ENCODE measurements at places on chromosomes 16 and 17.

- DNase-seq, result no peak
These were observed 439.2 kb downstream of the CDH13 start for GRCh38 chr16:83066011-83066410.

GRCh38 chr17:83041305-83041704 lies 38.1 kb upstream of the METRNL start:
- DNase-seq, result no peak

DNA sequence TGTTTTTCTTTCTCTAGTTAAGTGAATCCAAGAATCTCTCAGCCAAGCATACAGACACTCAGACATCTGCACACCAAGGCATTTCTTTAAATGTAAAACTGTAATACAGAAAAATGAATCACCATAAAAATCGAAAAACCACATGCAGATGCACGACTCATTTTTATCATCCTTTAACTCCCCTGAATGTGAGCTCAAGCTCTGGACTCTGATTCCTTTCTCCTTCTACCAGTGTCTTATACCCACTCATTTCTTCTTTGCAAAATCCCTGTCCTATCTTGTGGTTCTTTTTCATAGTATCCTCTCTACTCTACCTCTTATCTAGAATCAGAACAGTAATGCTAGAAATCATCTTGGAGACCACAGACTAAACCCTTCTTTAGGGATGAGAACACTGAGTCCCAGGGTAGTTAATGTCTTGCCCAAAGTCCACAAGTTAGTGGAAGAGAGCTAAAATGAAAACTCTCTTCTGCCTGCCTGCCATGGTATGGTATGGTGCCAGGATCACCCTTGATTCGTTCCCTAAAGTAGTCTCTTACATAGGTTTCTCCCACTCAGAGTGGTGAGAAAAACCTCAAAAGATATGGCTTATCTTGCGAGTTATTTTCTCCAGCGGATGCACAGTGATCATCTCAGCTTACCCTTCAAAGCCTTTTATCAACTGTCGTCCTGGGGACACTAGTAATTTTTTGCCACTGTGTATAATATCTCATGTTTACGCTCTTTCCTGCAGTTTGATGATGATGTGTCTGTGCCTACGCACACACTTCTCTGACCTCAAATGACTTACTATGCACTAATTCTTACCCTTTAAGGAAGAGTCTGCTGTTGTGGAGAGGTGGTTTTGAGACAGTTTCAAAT lies 30.2 kb downstream of the BRD7 start:
- DNase-seq, result no peak

DNA sequence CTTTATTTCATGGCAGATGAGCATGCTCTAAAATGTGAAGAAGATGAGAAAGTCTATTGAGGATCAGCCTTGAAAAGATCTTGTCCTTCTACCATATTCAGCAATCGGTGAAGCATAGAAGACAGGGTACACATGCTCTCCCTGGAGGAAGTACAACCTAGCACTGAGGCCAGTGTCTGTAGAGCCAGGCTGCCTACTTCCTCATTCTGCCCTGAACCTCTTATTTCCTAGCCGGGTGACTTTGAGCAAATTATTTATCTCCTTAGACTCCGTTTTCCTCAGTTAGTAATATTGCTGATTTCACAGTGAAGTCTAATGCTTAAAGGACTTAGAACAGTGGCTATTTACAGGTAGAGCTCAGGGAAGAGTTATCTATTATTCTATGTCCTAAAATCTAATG lies 58.4 kb downstream of the TMEM100 start:
- DNase-seq, result no peak

DNA sequence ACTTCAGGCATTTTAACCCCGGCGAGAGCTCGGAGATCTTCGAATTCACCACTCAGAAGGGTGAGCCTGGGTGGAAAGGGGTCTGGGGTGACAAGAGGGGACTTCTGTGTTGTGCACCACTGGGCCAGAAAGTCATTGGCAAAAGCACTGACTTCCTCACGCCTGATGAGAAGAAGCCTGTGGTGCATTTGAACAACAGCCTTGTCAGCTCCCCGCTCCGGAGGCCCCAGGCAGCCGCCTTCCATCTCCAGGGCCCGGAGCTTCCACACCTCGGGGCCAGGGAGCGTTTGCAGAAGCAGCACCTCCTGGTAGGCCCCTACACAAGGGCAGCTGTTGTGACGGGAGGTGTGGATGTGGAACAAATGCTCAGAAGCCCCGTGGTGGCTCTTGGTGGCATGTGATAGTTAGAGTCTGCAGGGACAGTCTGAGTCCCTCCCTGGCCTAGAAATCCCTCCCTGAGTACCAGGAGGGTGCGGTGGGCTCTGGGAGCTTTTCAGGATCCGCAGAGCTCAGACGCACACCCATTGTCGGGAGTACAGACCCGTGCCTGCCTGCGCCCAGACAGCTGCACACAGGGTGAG lies 9.7 kb downstream of the CACNG1 start:
- DNase-seq, result no peak

DNA sequence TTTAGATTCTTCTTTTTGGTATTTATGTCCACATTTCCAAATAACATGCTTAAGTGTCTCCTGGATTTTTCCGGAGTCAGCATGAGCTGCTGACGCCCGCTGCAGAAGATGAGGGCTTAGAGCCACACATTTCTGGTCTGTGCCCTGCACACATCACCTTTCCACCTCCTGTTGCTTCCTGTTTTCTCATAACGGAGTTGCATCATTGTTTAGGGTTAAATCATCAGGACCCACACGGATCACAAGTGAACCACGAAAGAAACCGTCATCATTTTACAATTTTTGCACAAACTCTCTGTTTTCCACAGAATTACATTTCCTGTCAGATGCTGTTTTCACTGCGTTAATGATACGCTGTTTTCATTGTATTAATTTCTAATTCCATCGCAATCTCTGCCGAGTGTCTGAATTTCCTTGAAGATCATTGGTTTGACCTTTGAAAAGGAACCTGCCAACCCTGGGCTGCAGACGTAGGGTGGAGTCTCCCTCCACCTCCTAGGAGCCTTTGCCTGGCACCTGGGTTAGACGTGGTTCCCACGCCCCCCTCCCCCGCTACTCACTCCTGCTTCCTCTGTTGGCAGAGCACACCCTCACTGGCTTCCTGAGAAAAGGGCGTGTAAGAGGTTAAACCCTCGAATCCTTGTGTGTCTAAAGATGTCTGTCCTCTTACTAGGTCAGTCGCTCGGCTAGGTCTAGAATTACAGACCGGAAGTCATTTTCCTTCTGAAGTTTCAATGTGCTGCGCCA lies 68.2 kb downstream of the RNF213 start:
- DNase-seq, result no peak

GRCh38 chr16:84718-85406 lies 6.8 kb downstream of the MPG start:
- peak; percentile 23 for DNase-seq

- no peak for DNase-seq
These were observed 314.3 kb upstream of the DYNLRB2 start for GRCh38 chr16:80226499-80226898.

DNA sequence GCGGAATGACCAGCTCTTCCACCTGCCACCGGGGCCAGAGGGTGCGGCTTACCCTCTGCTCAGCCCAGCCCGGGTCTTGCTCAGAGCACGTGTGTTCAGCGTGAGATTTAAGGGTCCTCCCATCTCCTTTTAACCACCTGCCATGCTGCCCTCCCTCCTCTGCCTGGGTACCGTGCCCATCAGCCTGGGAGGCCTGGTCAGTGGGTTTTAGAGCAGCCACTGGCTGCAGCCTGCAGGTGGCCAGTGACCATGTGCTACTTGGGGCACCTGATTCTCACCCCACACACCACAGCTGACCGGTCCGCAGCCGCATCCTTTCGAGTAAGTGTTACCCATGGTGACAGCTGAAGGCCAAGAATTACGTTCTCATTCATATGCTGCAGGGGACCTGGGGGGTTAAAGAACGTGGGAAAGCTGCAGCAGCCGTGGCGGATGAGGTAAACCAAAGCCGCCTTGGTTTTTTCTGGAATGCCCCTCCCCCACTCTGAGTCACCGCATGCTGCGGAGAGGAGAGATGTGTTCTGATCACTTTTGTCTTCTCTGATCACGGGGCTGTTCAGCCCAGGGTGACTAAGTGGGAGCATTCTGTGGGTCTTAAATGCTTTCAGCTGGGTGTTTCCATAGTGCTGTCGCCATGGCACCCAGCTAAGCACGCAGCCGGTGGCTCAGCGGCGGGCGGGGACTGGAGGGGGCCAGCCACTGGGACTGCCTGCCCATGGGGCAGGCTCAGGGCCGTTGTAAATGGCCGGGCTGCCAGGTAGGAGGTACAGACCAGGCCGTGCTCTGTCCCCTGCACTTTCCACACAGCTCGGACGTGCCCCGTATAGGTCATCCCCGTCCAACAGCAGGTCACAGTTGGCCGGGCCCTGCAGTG lies 59.8 kb downstream of the BAIAP2 start:
- DNase-seq, result peak; percentile 91

DNA sequence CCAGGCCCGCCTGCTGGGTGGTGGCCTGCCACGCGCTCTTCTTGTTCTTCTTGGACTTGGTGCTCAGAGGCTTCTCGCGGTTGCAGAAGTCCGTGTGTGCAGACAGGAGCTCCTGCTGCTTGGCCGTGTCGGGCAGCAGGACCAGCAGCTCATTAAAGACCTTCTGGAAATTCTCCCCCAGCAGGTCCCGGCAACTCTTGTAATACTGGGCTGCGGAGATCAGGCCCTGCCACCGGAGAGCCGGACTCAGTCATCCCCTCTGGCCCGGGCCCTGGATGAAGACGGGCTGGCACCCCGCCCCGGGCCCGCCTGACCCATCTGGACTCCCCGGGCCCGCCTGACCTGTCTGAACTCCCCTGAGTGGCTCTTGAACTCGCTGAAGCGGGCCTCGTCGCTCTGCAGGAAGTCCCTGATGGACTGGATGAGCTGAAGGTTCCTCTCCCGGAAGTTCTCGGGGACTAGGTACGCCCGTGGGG lies 8.6 kb downstream of the SYNGR3 start:
- DNase-seq, result no peak

DNA sequence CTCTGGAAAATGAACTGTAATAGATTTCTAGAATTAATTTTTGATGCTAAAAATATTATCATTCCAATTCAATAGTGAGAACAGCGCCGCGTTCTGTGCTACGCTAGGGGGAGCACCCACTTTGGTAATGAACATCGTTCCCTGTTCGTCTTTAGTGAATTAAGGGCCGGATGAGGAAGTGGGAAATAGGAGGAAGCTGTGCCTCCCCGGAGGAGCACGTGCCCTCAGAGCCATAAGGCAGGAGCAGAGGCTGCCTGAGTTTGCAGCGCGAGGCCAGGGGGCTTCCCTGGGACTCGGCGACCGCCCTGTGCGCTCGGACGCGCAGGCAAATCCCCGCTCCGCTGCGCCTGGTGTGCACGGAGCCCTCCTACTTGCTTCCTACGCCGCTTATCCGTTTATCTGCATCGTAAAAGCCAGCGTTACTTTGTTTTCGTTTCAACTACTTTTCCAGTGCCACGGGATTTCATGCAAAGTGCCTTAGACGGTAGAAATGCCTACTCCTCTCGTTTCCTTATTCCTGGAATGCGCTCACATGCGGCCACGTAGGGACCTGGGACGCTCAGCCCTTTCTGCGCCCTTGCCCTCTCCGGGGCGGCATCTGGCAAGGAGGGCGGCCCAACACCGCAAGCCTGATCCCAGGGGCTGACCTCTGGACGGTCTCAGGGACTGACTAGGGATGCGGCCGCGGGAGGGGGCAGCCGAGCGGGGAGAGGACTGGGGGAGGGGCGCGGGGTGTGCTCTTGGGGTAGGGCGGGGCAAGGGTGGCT lies 76.4 kb downstream of the KCNJ12 start:
- DNase-seq, result peak; percentile 29

GRCh38 chr17:58367461-58367860 lies 15.5 kb upstream of the SUPT4H1 start:
- DNase-seq, result no peak

GRCh38 chr16:52680993-52681392 lies 134.1 kb upstream of the TOX3 start:
- DNase-seq, result no peak

DNA sequence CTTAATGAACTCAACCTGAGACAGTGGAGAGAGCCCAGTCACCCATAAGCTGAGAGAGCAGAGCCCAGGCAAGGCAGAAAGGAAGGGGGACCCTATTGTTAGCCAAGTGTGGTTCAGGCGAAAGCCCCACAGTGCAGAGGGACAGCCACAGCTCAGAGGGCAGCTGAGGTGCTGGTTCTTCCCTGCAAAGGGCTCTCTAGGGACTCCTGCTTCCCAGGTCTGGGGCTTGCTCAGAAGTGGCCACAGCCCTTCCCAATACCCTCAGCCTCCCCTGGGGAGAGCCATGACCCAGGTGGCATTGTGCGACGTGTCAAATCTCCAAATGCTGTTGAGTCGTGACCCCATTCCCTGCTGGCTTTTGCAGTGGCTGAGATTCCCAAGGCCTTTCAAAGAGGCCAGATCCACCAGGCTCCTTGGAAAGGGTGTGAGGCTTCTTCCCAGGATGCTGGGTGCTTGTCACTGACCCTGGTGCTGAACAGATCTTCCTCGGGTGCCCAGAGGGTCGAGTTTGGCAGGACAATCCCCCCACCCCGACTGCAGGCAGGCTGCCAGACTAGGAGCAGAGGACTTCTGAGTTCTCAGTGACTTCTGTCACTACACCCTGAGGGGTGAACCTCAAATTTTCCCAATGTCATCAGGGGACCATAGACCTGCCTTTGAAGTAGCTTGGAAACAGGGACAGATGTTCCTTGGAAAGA lies 2.5 kb upstream of the CCL17 start:
- DNase-seq, result no peak

GRCh38 chr16:689175-689897 lies 862 bp downstream of the WDR24 start:
- no peak for DNase-seq

- DNase-seq, result no peak
These were observed 21.5 kb downstream of the CCL4 start for GRCh38 chr17:36124879-36125824.

- no peak for DNase-seq
These were observed 21.8 kb downstream of the XYLT1 start for GRCh38 chr16:17448640-17449638.

- DNase-seq, result no peak
These were observed 5.1 kb downstream of the TSPOAP1 start for GRCh38 chr17:58323366-58324055.

- no peak for DNase-seq
These were observed 6.7 kb downstream of the PRDM7 start for GRCh38 chr16:90070440-90070839.

DNA sequence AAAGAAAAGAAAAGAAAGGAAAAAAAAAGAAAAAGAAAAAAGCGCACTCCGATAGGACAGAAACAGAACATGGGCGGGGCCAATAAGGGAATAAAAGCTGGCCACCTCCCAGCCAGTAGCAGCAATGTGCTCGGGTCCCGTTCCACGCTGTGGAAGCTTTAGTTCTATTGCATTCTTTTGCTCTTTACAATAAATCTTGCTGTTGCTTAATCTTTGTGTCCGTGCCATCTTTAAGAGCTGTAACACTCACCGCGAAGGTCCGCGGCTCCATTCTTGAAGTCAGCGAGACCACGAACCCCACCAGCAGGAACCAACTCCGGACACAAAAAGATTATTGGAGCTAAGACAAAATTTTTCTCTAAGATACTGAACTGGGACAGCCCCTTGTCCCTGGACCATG lies 3.1 kb upstream of the ARL5C start:
- no peak for DNase-seq

Data from activated CD4-positive, alpha-beta T cell treated with anti-CD3 and anti-CD28 coated beads, Interleukin-2, amount 50 U/mL, for 4 hours (primary cell).